ENCODE measurements at places on chromosomes 4 and X. TPM values are rescaled to one million over a fixed set of nuclear protein-coding genes. Genes with fewer than 3 reads are reported as not detected.
A peak's percentile ranks its signal among the peaks of the same experiment; 100 is the strongest.

DNA sequence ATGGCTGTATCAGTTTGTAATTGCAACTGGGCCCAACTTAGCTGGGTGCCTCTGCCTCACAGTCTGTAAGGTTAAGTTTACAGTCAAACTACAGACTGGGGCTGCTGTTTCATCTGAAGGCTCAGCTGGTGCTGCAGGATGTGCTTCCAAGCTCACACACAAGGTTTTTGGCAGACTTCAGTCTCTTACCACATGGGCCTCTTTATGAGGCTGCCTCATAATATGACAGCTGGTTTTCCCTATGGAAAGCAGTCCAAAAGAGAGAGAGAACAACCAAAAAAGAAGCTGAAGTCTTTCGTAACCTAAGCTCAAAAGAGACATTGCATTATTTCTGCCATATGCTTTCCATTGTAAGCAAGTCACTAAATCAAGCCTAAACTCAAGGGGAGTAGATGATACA lies 271.7 kb downstream of the DCTD start:
- no peak for DNase-seq

- DNase-seq: no peak
These were observed 24.4 kb downstream of the FRAS1 start for GRCh38 chr4:78081541-78081940.

DNA sequence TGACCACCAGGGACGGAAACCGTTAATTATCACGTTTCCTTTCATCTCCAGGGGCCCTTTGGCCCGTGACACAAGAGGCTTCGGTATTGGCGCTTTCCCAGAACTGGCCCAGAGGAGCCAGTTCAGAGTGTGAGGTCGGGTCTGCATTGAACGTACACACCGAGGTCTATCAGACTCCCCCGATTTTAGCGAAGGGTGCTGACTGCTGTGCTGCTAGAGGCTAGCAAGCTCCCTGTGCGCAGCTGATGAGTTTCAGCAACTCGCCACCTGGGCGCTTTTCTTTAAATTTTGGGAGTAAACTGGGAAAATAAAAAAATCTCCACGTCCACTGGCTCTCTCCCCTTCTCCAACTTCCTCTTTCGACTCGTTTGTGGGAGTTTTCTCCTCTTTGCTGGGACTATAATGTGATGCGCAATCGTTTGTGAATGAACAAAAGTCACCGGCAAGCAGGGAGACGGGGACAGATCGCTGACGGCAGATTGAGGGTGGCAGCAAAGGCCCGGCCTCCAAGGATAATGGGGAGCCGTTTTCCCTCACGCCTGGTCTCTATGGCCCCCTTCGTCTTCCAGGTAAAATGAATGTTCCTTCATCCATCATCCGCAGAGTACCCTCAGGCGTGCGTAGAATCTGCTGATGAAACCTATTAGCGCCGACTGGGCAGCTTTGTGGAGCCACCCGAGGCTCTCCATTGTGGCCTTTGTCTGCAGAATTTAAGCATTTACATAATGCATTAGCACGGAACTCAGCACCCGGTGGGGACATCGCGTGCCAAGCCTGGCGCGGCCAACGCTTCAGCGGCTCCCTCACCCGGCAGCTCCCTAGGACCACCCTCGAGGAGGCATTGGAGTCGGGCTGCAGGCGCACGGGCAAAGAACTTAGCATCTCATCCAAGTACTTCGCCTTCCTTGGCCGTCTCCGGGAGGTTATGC lies 1.6 kb upstream of the LRAT start:
- no peak for DNase-seq

DNA sequence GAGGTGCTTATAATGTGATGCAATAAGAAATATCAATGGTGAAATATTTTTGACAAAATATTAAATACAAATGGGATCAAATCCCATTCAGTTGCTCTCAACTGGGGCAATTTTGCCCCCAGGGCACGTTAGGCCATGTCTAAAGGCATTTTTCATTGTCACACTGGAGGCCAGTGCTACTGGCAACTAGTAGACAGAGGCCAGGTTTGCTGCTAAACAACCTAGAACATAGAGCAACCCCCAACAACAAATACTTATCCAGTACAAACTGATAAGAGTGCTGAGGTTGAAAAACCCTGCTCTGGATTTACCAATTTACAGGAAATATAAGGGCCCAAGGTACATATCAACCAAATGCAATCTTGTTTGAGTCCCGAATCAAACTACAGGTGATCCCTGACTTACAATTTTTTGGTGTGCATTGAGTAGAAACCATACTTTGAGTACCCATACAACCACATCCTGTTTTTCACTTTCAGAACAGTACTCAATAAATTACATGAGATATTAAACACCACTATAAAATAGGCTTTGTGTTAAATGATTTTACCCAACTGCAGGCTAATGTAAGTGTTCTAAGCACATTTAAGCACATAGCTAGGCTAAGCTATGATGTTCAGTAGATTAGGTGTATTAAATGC lies 237.5 kb downstream of the HNRNPD start:
- no peak for DNase-seq

DNA sequence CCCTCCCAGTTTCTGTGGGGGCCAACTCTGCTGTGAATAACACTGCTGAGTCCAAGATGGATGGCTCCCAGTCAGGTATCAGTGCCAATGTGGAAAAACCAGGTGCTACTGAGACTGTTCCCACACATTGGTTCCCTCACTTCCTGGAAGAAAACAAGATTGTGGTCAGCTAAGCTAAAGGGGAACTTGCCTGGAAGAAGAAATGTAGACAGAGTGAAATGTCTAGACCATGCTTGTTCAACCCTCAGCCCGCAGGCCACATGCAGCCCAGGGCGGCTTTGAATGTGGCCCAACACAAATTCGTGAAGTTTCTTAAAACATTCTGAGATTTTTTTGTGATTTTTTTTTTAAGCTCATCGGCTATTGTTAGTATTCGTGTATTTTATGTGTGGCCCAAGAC lies 28.6 kb upstream of the UTP14A start:
- no peak for DNase-seq

The FAM53A gene
- 2.1 TPM for total RNA-seq

DNA sequence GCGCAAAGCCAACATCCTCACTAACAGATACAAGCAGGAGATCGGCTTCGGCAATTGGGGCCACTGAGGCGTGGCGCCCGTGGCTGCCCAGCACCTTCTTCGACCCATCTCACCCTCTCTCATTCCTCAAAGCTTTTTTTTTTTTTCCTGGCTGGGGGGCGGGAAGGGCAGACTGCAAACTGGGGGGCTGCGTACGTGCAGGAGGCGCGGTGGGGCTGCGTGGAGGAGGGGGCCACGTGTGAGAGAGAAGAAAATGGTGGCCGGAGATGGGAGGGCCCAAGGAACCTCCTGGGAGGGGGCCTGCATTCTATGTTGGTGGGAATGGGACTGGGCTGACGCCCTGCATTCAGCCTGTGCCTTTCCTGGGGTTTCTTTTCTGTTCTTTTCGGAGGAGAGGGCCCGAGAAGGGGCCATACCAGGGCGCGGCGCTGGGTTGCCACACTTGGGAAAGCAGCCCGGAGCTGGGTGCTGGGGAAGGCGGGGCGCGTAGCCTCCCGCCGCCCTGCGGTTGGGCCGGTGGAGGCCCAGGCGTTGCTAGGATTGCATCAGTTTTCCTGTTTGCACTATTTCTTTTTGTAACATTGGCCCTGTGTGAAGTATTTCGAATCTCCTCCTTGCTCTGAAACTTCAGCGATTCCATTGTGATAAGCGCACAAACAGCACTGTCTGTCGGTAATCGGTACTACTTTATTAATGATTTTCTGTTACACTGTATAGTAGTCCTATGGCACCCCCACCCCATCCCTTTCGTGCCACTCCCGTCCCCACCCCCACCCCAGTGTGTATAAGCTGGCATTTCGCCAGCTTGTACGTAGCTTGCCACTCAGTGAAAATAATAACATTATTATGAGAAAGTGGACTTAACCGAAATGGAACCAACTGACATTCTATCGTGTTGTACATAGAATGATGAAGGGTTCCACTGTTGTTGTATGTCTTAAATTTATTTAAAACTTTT lies 4.5 kb downstream of the MID1IP1 start:
- peak; percentile 71 for DNase-seq

GRCh38 chr4:174304664-174305063 lies 21.0 kb downstream of the CEP44 start:
- DNase-seq: no peak

The INTU gene
- 2.8 TPM for total RNA-seq

The P2RY8 gene
- not detected for total RNA-seq

- DNase-seq: peak; percentile 93
These were observed at the start of gene SCML1 for GRCh38 chrX:17736856-17737709. SCML1 (plus strand) TSS chrX:17737493; CDS start chrX:17744187, 6,694 bp downstream.

DNA sequence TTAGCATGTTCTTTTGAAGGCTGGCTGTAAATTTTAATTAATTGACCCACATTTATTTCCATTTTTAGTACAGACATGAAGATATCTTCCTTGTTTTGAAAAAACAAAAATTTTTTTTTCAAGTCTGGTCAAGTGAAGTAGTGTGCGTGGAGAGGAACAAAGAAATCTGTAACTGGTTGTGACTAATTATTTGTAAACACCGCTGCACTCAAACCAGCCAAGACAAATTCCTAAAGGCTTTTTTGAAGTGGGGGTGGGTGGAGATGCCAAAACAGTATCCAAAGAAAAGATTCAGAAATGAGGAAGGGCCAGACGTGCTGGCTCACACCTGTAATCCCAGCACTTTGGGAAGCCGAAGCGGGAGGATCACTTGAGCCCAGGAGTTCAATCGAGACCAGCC lies 88.3 kb downstream of the SHROOM2 start:
- no peak for DNase-seq

GRCh38 chr4:153579872-153580271 lies 104.2 kb upstream of the TLR2 start:
- no peak for DNase-seq

- no peak for DNase-seq
These were observed 68.0 kb downstream of the N4BP2 start for GRCh38 chr4:40124690-40125089.

- no peak for DNase-seq
These were observed 27.6 kb downstream of the PHEX start for GRCh38 chrX:22059775-22060174.

DNA sequence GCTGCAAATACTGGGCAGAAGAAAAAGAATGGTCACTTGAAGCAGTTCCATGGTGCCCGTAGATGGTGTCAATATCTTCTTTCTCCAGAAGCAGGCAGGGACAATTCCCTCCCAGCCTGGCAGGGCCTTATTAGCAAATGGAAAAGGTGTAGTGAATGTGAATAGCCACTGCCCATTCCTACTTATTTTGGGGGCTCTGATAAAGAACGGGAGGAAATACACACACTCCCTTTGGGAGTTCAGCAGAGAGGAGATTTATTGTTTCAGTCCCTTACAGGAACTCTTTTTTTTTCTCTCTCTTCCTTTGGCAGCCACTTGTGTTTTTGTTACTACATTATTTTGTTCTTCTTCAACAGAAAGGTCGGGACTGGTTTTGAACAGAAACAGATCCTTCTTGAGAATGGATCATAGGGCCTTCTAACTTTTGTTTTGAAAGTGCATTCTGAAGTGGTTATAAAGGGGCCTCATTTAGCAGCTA lies at the start of gene EMCN:
Gene EMCN, minus strand, starts transcription at position 159 of the 478 bp plus-strand sequence. Its CDS starts 108 bp downstream, at position 51.
- no peak for DNase-seq

- peak; percentile 72 for DNase-seq
These were observed 980 bp upstream of the GIMD1 start for GRCh38 chr4:106369456-106370060.

GRCh38 chr4:18039113-18039512 lies 17.6 kb upstream of the LCORL start:
- DNase-seq: no peak

DNA sequence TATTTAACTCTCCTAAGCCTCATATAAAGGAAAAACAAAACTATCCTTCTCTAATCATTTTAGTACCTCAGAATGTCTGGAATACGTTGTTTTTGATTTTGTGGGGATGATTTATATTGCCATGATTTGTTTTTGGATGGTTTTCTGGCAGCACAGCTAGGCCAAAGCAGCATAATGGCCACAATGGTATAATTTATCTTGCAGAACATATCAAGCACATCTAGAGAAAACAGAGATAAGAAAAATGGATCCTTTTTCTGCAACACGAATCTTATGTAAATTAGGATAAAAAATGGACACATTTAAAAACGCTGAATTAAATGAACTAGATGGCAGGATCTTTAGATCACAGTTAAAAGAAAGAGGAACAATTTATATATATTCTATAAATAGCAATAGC lies 269.9 kb upstream of the FAT4 start:
- DNase-seq: no peak

DNA sequence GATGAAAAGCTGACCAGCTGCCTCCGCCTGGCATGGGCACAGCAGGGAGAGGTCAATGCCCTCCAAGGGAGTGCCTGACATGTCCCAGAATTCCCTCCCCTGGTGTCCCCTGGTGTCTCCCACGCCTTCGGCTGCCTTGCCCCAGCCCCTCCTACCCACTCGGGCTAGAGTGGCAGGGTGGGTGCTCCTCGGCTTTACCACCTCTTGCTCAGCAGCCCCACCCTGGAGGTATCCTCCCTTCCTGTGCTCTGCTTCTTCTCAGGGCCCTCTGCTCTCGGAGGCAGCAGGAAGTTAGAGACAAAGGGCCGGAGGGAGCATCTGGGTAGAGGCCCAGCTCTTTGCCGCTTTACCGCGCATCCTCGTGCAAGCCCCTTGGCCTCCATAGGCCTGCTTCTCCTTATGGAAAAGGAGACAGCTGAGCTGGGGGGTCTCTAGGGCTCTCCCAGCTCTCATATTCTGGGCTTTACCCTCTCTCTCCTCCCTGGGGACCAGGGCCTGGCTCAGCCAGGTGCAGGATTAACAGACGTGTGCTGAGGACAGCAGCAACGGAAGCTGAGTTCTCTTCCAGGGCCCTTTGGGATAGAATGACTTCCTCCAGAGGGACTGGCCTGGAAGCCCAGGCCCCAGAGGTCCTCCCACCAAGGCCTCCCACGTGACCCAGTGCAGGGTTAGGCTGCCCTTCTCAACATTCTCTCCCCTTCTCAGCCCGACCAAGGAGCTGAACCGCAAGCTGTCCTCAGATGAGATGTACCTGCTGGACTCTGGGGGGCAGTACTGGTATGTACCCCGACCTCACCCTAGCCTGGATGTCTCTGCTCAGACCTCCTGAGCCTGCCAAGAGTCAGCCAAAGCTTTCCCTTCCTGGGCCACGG lies 17.2 kb downstream of the XPNPEP2 start:
- DNase-seq: no peak

DNA sequence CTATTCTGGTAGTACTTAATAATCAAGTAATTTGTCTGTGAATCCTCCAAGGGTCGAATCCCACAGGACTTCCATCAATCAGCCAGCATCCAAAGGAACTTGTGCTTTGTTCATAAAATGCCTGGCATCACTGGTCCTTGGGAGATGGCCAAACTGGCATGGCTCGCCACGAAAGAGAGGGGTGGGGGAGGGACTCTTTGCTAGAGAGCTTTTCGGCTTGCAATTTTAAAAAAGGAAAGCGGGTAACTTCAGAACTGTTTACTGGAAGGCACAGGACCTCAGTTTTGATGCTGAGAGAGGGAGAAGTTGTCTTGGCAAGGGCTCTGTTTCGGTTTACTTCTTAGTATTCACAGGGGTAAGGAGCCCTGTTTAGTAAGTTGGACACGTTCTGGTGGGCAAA lies 79.4 kb upstream of the FHL1 start:
- DNase-seq: no peak

GRCh38 chr4:156619154-156619934 lies 352.3 kb downstream of the PDGFC start:
- DNase-seq: no peak

DNA sequence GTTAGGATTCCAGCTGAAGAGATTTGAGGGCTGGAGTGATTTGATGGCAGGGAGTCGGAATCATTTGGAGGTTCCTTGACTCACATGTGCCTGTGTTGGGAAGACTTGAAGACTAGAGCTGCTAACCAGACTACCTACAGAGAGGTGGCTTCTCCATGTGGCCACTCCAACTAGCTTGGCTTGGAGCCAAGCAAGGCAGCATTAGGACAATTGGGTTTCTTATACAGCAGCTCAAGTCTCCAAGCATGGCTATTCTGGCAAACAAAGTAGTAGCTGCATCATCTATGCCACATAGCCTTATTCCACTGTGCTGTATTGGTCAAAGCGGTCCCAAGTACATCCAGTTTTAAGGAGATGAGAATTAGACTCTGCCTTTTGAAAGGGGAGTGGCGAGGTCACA lies 171.7 kb upstream of the SLC4A4 start:
- no peak for DNase-seq
